ENCODE measurements at places on chromosomes 2 and 18.

- DNase-seq, result no peak
Measured at GRCh38 chr18:22914633-22915032, 18.5 kb upstream of the RBBP8 start.

DNA sequence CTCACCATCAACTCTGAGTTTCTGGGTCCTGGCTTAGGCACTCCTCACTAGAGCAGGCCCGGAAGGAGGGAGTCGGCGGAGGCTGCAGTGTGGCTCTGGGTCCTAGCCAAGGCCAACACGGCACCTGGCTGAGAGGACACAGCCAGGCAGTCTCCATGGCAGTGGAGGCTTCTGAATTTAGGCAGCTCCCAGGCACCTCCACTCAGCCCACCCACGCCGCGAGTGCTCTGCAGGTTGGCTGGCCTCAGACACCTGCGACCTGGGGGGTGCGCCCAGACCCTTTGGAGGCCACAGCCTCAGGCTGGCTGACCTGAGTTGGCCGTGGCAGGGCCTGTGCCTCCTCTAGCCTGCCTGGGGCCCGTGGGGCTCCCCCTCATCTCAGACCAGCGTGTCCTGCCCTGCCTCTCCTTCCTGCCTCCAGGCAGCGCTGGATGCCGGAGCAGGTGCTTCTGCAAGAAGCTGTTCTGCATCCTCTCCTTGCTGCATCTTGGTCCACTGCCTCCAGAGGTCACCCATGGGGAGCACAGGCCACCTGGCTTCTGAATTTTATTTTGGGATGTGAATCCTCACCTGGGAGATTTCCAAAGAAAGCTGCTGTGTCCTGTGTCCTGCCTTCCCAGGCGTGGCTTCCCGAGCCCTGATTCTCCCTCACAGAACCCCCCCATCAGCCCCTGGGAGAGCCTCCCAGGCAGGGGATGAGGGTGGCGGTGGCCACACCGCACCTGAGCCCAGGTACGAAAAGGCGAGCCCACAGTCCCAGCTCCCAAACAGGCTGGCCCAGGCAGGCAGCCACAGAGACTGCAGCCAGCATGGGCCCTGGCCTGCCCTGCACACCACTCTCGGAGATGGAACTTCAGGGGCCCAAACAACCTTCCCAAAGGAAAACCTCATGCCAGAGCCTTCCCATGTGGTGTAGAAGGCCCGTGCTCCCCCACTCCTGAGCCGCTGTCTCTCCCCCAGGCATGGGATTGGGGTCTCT is 23.4 kb downstream of the AQP12A start:
- DNase-seq, result no peak

DNA sequence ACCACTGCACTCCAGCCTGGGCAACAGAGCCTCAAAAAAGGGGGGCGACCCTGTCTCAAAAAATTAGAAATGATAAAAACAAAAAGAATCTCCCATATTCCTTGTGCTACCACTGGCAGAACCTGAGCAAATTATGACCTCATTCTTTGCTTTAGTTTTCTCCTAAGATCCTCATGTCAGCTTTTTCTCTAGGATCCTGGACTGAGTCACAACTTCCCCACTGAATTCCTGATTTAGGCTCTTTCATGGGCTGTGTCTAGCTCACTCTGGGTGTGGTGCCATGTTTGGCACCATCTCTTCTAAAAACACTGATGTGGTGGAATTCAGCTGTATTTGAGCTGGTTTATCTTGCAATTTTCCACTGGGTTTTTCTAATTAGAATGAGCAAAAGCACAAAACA is 37.1 kb downstream of the EXOC6B start:
- DNase-seq, result no peak

DNA sequence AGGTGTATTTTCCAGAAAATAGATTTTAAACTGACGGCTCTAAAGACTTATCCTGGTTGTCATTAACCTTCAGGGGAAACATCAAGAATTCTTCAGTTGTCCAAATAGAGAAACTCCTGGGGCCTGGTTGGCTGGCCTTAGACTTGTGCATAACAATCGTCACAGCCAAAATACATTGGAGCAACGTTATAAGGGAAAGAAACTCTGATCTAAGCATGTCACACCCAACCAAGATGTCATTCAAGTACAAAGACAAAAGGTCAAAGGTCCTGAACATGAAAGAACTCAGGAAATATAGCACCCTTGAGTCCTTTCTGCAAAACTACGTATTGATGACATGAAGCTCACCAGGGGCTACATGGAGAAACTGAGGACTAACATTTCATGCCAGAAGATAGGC is 23.8 kb upstream of the APCDD1 start:
- DNase-seq, result no peak

DNA sequence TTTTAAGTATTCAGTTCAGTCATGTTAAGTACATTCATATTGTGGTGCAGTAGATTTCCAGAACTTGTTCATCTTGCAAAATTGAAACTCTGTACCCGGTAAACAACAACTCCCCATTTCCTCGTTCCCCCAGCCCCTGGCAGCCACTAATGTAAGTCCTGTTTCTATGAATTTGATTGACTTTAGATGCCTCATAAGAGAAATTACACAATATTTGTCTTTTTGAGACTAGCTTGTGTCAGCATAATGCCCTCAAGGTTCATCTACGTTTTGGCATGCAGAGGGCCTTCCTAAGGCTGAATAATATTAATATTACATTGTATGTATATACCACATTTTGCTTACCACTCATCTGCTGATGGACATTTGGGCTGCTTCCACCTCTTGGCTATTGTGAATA is 30.9 kb downstream of the METTL21A start:
- no peak for DNase-seq

DNA sequence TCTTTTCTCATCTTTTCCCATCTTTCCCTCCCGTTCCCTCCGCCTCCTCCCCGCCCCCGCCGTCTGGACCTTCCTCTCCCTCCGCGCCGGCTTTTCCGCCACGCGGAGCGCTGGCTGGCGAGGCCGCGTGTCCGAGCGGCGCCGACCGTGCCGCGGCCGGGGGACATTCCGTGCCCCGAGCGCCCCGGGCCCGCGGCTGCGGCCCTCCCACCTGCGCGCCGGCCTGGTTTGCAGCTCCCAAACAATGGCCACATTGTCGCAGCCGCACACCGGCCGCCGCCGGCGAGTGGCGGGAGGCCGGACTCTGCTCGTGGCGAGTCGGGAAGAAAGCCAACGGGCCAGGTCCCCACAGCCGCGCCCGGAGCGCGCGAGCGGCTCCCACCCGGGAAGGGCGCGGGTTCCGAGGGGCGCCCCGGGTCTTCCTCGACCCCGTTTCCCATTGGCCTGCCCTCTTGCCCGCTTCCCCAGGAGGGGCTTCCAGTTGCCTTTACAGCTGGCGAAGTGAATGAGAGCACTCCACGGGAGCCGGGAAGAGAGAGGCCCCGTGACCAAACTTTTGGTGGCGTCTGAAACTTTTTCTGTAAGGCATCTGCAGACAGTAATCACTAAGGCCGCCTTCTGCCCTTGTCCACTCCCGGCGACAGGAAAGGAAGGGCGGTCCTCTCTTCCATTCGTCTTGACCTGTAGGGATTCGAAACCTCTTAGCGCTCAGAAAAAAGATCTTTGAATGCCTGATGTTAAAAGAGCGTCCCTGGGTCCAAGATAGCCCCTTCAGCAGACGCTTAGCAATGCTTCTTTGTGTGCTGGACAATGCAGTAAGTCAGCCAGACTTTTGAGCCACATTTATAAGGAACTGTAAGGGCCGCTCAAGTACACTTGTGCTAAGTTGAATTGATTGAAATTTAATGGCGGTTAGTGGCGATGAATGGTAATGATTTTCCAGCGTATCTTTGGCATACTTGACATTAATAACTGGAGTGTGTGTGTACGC is 6.2 kb downstream of the GLI2 start:
- DNase-seq, result no peak

DNA sequence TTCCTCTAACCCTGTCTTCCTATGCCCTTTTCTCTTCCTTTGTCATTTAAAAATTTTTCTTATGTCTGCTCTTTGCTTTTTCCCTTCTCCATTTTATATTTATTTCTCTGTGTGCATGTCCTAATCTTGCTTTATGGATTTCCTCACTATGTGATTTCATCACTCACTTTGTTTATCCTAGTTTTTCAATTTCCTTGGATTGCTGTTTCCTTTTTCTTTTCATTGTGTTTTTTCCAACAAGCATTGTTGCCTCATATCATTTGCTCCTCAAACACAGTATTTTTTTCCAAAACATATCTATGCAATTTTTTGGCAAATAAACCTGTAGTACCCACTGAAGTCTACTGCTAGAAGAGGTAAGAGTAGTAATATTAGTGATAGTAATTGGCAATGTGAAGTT is 67.4 kb upstream of the PNPT1 start:
- no peak for DNase-seq

GRCh38 chr18:27004056-27004829 is 138.7 kb upstream of the AQP4 start:
- no peak for DNase-seq

GRCh38 chr2:62291517-62292137 is 95.7 kb downstream of the B3GNT2 start:
- no peak for DNase-seq

- no peak for DNase-seq
Measured at GRCh38 chr2:231684314-231685223, 23.8 kb upstream of the PTMA start.

DNA sequence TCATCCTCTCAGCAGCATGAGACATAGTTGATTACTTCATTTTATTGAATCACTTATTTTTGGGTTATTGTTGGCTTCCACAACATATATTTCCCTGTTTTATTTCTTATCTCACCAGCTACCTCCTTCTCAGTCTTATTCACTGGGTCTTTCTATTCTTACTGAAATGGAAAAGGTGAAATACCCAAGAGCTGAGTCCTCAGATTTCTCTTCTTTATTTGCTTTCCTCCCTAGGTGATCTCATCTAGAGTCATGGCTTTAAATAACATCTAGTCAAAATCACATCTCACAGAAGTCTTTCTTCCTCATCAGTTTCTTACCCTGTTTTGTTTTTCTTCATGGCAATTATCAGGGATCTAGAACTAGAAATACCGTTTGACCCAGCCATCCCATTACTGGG is 105.0 kb upstream of the RBBP8 start:
- DNase-seq, result no peak

DNA sequence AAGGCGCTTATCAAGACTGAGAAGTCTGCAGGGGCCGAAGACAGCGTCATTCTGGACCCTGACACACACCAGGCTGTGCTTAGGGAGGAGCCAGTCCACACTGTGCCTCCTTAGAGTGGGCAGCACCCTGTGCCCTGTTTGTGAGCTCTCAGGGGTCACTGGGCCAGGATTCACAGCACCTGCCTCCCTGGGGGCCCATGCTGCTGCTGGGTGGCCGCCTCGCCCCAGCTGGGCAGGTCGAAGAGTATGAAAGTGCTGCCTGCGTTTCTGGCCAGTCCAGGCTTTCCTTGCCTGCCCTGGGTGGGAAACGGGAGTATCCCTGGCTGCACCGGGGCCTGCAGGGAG is 15.4 kb upstream of the GPR55 start:
- DNase-seq, result no peak

DNA sequence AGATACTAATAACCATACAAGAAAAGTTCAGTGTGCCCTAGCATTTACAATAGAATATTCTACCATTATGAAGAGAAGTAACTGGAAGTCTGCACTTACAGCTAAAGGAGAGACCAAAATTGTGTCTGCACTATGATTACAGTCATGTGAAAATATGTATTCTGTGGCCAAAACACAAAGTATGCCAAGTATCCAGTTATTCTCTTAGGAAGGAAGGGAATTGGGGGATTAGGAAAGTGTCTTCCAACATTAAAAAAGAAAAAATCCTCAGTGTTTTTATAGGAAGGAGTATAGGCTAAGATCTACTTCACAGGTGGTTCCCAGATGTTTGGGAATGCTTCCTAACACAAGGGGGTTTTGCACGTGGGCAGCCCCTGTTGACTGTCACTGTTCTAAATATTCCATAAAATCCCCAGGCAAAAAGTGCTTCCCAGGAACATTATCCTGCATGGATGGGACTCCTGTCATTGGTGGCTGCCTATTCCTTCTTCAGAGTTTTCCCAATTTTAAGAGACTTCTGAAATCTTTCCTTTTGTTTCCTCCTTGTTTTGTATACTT is 180.2 kb upstream of the KLHL29 start:
- no peak for DNase-seq

DNA sequence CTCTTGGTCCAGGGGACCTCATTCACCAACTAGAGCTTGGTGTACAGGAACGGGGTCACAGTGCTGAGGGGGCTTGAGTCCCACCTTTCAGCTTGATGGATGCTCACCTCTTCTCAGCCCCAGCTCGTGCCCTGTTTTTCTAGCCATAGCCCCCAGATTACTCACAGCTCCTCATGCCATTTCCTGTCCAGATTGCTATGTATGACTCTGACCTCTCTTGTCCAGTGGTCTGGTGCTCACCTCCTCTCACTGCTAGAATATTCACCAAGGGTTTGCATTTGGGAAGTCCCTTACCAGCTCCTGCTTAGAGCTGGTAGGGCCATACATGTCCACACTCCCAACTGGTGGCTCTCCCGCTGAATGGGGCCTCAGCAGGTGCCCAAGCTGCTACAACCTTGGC is 5.9 kb downstream of the LBX2 start:
- no peak for DNase-seq

DNA sequence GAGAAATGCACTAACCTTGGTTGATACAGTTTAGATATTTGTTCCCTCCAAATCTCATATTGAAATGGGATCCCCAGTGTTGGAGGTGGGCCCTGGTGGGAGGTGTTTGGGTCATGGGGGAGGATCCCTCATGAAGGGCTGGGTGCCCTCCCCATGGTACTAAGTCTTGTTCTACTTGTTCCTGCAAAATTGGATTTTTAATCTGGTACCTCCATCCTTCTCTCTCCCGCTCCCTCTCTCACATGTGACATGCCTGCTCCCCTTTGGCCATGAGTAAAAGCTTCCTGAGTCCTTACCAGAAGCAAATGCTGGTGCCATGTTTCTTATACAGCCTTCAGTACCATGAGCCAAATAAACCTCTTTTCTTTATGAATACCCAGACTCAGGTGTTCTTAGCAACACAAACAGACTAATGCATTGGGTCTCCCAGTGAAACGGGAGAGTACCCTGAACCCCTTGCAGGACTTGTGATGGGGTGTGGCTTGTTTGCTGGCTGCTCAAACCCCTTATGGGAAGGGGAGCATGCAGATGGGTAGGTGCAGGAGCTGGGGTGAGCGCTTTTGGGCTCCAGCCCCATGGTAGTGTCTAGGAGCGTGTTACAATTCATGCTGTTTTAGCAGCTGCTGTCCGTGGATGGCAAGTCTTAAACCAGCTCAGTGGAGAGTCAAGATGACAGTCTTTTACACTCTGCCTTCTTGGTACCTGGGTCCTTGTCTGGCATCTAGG is 27.2 kb downstream of the FAHD2B start:
- DNase-seq, result peak; percentile 0

DNA sequence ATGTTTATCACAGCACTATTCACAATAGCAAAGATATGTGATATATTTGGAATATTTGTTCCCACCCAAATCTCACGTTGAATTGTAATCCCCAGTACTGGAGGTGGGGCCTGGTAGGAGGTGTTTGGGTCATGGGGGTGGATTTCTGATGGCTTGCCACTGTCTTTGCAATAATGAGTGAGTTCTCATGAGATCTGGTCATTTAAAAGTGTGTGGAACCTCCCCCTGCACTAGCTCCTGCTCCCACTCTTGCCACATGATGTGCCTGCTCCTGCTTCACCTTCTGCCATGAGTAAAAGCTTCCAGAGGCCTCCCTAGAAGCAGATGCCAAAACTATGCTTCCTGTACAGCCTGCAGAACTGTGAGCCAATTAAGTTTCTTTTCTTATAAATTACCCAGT is 72.2 kb upstream of the DYNC1I2 start:
- DNase-seq, result no peak
